ENCODE measurements at places on chromosomes 3 and 15.

GRCh38 chr3:42749753-42750231 is 23.3 kb downstream of the CCDC13 start:
- peak; percentile 28 for DNase-seq

DNA sequence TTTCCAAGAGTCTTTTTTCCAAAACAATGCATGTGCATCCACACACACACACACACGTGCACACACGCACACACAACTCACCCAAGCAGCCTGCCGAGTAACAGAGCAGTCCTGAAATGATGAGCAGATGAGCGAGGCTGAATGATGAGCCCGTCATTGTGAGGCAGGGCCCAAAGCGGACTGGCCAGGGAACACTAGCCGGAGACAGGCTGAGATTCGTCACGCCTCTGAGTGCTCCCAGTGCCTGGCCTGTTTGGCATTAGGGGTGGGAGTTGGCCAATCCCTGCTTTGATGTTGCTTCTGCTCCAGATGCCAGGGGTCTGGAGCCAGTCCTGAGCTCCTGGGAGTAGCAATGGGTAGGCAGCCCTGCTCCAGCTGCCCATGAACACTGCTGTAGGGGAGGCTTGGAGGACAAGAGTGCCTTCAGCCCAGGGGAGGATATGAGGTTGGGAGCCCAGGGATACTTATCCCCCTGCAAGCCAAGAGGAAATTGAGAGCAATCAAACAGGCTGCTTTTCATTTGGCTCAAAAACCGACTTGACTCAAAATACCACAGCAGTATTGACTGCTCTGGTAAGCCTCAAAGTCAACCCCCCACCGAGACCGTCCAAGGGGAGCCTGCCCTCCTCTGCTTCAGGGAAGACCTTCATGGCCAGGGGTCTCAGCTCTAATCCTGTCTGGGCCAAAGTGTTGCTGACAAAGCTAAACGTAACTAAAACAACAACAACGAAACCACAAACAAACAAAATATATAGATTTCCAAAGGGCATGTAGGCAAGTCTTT is 22.9 kb downstream of the COLQ start:
- DNase-seq = peak; percentile 3

- DNase-seq = no peak
Observed at GRCh38 chr15:25910832-25911231, 47.7 kb upstream of the ATP10A start.

- peak; percentile 66 for DNase-seq
Observed at GRCh38 chr15:41585127-41586047, 26.4 kb downstream of the TYRO3 start.

- no peak for DNase-seq
Observed at GRCh38 chr3:63354160-63354559, 76.1 kb downstream of the SYNPR start.

GRCh38 chr3:150798122-150798618 is 35.2 kb upstream of the SIAH2 start:
- DNase-seq = no peak

DNA sequence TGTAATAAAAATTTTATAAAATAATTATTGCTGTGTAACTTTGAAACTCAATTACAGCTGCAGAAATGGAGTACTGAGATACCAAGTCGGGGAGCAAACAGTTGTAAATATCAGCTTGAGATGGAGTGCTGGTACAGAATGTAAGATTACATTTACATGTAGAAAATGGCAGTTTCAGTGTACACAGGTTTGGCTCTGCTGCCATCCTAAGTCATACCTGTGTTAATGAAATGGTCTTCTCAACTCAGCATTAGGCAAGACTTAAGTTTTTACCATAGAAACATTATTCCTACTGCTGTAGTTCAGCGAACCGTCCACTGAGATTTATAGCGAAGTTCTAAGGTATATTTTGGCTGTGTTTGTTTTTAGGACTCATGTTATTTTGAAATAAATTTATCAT is 110.1 kb upstream of the TBL1XR1 start:
- no peak for DNase-seq

- no peak for DNase-seq
Observed at GRCh38 chr15:33309602-33310276, 1.0 kb upstream of the RYR3 start.

- DNase-seq = peak; percentile 53
Observed at GRCh38 chr3:125403789-125404188, 28.7 kb upstream of the ZNF148 start.

- DNase-seq = peak; percentile 28
Observed at GRCh38 chr15:57703387-57703786, 3.1 kb upstream of the POLR2M start.

DNA sequence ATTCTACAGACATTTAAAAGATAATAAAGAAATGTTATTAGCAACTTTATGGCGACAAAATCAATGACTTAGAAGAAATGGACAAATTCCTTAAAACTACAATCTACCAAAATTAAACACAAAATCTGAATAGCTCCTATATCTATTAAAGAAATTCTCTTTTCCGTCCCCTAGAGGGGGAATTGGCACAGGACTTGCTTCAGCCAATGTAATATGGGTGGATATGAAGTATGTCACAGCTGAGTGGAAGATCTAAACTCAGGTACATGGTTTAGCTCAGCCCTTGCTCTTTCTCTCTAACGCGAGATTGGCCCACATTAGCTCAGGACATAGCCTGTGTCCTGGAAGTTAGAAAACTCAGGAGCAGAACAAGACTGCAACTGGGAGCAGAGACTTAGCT is 79.3 kb downstream of the DNAH12 start:
- DNase-seq = no peak

- DNase-seq = no peak
Observed at GRCh38 chr15:79969146-79969545, 1.9 kb downstream of the BCL2A1 start.

DNA sequence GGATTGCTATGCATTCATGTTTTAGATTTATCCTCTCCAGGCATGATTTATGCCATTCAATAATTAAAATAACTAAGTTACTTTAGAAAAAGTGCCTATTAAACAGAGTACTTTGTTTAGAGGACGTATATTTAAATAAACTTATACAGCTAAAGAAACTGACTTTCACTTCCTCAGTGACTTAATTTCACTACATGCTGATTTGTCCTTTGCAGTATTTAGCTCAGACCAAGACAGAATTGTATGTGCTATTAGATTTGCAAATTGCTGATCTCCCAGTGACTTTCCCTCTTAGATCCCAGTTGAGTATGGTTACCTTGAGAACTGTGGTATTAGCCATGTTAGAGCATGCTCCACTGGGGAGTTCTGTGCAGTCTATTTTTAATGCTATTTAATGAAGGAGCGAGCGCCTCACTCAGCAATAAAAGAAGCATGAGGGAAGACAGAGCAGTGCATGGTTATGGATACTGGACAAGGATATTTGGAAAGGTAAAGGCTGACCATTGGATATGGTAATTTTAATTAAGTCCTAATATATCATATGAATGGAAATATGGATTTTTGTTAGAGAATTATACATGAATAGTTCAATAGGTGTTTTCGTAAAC is 2.7 kb downstream of the ARPP21 start:
- DNase-seq = no peak

DNA sequence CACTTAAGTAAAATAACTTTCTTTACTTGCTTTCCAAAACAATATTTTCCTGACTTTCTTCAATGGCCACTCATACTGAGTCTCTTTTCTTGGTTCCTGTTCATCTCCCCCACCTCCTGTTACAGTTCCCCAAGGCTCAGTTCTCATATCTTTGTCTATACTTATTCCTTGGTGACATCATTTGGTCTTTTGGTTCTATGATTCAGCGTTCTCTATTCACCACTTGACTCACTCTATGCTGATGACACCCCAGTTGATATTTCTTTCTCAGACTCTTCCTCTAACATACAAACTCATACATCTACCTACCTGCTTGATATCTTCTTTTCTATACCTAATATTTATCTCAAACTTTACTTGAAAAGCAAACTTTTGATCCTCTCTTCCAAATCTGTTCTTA is 85.0 kb upstream of the P3H2 start:
- DNase-seq = peak; percentile 69

DNA sequence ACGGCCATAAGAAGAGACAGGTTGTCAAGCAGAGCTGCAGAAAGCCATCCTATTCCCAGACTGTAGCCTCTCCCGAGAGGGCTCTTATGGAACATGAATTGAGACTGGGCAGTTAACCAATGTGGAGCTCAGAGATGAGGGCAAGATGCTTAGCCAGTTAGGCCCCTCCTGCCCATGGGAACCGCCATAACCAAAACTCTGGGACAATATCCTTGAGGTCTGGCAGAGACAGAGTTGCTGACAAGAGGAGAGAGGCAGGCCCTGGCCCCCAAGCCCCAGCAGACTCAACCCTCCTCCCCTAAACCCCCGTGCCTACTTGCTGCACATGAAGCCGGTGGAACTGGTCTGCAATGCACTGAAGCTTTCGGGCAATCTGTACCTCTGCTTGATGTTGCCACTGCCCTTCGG is 4.8 kb downstream of the BMF start:
- no peak for DNase-seq

- DNase-seq = peak; percentile 30
Observed at GRCh38 chr3:24123596-24123995, 178.5 kb downstream of the NR1D2 start.

DNA sequence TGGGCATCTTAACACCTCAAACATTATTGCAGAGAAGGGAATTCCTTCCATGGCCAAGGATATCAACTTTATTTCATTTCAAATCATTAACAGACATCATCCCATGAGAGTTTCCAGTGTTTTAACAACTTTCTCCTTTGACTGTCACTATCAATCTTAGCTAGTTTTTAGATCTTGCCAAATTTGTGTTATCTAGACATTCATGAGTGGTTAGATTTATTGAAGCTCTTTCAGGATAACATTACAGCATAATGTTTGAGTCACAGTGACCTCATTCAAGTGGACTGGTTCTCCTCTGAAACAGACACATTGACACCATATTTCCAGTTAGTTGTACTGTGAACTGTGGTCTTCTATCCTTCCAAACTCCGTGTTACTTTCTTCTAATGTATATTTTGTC is 8.6 kb upstream of the TNFAIP8L3 start:
- peak; percentile 55 for DNase-seq

- DNase-seq = no peak
Observed at GRCh38 chr3:4963669-4964570, 15.3 kb upstream of the BHLHE40 start.

DNA sequence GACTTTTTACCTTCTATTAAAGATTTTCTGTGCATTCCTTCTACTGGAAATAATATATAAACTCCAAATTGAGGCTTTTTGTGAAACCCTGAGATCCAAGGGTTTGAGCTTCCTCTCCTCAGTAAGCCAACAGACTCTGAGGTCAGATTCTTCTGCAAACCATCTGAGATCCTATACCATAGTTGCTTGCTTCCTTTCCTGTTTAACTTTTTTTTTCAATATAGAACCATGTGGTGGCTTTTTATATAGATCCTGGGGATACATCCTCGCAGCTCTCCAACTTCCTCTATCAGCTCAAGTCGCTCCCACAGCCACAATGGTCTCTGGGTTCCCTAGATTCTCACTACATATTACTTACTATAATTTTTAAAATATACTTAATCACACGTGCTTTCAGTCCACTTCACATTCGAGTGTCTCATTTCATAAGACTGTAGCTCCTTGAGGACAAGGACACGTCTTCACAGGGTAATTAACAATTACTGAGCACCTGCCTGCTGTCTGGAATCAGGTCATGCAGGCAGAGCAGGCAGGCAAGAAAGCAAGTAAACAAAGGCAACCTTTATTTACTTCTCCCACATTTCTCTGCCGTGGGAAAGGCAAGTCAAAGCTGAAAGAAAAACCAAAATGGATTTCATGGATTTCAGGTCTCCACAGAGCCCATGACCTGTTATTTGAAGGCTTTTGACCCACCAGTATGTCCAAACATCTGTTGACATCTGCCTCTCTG is 941.5 kb downstream of the FHIT start:
- DNase-seq = no peak

DNA sequence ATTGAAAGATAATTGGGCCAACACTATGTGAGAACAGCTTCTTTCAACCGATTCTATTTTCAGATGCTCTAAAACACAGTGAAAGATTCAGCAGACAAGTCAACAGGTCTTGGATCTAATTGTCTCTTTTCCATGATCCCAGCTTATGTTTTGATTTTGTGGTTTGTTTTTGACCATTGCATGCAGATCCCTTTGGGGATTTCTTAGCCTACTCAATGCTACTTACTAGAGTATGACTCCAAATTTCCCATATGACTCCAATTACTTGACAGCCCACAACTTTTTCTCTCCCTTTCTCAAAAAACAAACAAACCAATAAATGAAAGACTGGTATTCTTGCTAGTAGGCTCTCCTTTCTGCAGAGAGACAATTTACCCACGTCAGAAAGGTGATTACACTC is 67.1 kb downstream of the KCNH8 start:
- DNase-seq = no peak

- no peak for DNase-seq
Observed at GRCh38 chr3:196942915-196943277, 568 bp upstream of the NCBP2 start.

DNA sequence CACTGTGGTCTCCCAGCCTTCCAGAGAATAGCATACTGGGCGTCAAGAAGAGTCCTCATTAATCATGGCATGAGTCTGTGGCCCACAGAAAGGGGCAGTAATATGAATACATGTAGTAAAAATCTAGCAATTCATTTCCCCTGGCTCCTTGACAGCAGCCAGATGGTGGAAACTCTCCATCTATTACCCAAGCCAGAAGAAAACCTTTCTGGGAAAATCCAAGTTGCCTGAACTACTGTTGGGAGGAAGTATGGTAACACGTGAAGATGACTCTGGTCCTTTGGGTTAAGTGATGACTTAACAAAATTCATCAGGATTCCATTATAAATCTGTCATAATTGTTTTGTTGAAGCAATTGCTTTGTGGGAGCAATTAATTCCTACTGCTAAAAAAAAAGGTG is 530.5 kb downstream of the FHIT start:
- no peak for DNase-seq

DNA sequence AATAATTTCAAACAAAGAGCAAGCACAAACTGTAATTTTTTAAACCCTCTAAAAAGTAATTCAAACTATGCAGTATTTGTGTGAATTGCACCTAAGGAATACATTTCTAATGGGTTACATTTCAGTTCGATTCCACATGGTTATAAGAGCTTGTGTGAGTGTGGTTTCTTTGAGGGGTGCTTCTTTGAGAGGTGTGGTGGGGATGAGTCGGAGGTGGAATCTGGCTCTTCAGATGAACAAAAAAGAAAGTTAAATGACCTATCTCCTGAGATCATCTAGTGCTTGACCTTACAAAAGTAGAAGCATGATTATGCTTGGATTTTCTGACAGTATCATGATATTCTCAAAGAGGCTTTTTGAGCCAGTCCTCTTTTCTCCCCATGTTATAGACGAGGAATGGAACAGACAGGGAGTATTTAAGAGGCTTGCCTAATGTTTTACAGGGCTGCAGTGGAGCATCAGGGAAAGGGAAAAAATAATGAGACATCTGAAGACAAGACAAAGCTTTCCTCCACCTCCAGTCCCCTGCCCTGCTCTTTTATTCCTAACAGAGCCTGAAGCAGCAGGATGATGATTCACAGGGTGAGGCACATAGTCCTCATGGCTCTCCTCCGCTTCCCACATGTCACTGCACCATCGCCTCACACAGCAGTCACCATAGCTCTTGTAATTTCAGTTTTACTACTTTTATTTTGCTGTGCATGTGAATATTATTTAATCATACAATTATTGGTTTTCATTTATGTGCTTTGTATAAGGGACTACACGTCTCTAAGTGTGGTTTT is 82.0 kb downstream of the LYSMD4 start:
- peak; percentile 73 for DNase-seq

- no peak for DNase-seq
Observed at GRCh38 chr3:181797431-181797830, 85.7 kb downstream of the SOX2 start.
